ENCODE measurements at places on chromosomes 11 and 22.

- no peak for DNase-seq
Measured at GRCh38 chr11:70656252-70656651, 257.9 kb downstream of the CTTN start.

DNA sequence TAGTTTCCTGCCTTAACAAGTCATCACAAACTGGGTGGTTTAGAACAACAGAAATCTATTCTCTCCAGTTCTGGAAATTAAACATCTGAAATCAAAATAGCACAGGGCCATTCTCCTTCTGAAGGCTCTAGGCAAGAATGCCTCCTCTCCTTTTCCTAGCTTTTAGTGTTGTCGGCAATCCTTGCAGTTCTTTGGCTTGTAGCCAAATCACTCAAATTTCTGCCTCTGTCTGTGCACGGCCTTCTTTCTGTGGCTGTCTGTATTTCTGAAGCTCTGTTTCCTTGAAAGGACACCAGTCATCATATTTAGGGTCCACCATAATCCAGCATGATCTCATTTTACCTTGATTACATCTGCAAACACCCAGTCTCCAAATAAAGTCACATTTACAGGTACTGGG, 795.5 kb downstream of the METTL15 start:
- peak; percentile 2 for DNase-seq

DNA sequence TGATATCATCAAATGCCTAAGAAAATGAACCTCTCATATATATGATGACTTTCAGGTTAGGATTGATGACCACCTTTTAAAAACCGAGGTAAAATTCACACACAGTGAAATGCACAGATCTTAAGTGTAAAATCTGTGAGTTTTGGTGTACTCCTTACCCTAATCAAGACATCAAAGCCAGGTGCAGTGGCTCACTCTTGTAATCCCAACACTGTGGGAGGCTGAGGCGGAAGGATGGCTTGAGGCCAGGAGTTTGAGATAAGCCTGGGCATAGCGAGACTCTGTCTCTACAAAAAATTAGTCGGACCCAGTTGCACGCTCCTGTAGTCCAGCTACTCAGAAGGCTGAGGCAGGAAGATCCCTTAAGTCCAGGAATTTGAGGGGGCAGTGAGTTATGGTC, 140.4 kb downstream of the UVRAG start:
- DNase-seq: no peak

GRCh38 chr11:2797121-2797711, 88.4 kb downstream of the CDKN1C start:
- no peak for DNase-seq

GRCh38 chr11:62497132-62497801, 49.3 kb downstream of the AHNAK start:
- no peak for DNase-seq

DNA sequence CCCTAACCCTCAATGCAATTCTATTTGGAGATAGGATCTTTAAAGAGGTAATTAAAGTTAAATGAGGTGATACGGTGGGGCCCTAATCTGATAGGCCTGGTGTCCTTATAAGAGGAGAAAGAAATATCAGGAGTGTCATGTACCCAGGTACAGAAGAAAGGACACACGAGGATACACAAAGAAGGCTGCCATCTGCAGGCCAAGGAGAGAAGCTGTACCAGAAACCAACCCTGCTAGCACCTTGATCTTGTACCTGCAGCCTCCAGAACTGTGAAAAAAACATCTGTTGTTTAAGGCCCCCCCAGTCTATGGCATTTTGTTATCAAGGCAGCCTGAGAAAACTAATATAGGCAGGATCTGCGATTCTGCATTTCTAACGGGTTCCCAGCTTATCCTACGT, 44.2 kb downstream of the FBXO7 start:
- DNase-seq: no peak
